ENCODE measurements at places on chromosomes 12 and 14. TPM values are rescaled to one million over a fixed set of nuclear protein-coding genes. Genes with fewer than 3 reads are reported as not detected.

Gene EPYC
- total RNA-seq: not detected

Gene TMEM63C
- total RNA-seq: 1.4 TPM

Gene CD69
- total RNA-seq: 2,627 TPM

Gene PTHLH
- total RNA-seq: not detected

Gene AMN1
- 12.0 TPM for total RNA-seq

Gene KRT73
- 21.4 TPM for total RNA-seq

Gene LRFN5
- total RNA-seq: not detected

Gene CREBL2
- 19.6 TPM for total RNA-seq

Gene TAS2R8
- total RNA-seq: 0.21 TPM

Gene ISM2
- 0.42 TPM for total RNA-seq

Gene RHEBL1
- total RNA-seq: 2.5 TPM

Gene KRT77
- total RNA-seq: not detected

Gene KRT5
- total RNA-seq: 0.42 TPM

Gene RBM23
- total RNA-seq: 122 TPM

Gene NFE2
- 9.4 TPM for total RNA-seq

Gene AKAP6
- total RNA-seq: 5.6 TPM

Gene ERP27
- total RNA-seq: 8.3 TPM

Gene PTGDR
- total RNA-seq: 3.8 TPM

Gene TAS2R9
- total RNA-seq: not detected

Gene AICDA
- total RNA-seq: not detected

Gene NXPH4
- not detected for total RNA-seq

Gene SYNE2
- total RNA-seq: 131 TPM

Gene FAM186B
- 0.84 TPM for total RNA-seq

Gene KRT74
- total RNA-seq: 0.10 TPM

Gene KRT82
- not detected for total RNA-seq

Gene ZDHHC22
- total RNA-seq: not detected

Measured in mononuclear cell (primary cell).